ENCODE measurements at places on chromosomes 16 and 17.
A peak's percentile ranks its signal among the peaks of the same experiment; 100 is the strongest.

DNA sequence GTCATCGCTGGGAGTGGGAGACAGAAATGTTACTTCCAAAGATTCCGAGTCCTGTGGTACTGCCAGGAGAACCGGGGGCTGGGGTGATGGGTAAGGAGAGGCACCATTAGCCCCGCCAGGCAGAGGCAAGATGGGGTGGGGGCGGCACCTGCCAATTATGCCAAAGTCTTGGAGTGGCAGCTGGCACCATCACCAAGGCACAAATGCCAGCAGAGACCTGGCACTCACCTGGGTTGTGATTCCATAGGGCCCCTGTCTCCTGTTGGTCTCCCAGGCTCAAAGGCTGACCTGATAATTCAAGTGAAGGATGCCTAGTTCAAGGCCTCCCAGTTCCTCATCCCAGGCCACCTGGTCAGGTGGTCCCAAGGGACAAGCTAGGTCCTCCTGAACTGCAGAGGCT, 7.6 kb downstream of the NXPH3 start:
- H3K27me3 ChIP-seq: no peaks in the 10 kb centered on the region
- DNase-seq: no peak
- H3K27ac ChIP-seq: no peak overlapping the region
- H3K36me3 ChIP-seq: no peaks in the 10 kb centered on the region
- H3K4me1 ChIP-seq: no peaks in the 10 kb centered on the region

- no peak for DNase-seq
- no peaks in the 10 kb centered on the region for H3K27me3 ChIP-seq
- H3K27ac ChIP-seq: no peak overlapping the region
- H3K4me1 ChIP-seq: peaks cover 2% of the 10 kb centered on the region
- peak overlapping the region; percentile 73 for H3K4me3 ChIP-seq
These were observed 815 bp downstream of the ATAD5 start for GRCh38 chr17:30832438-30833124.

GRCh38 chr16:84742641-84743092, 42.9 kb downstream of the USP10 start:
- H3K4me1 ChIP-seq: peaks cover 1% of the 10 kb centered on the region
- DNase-seq: no peak
- no peaks in the 10 kb centered on the region for H3K27me3 ChIP-seq
- H3K36me3 ChIP-seq: no peaks in the 10 kb centered on the region
- no peak overlapping the region for H3K4me3 ChIP-seq
- H3K27ac ChIP-seq: no peak overlapping the region

- no peaks in the 10 kb centered on the region for H3K36me3 ChIP-seq
- H3K27me3 ChIP-seq: no peaks in the 10 kb centered on the region
- no peak overlapping the region for H3K4me3 ChIP-seq
- no peak overlapping the region for H3K27ac ChIP-seq
- peak; percentile 54 for DNase-seq
These were observed 137.9 kb upstream of the ZKSCAN2 start for GRCh38 chr16:25395528-25395927.

DNA sequence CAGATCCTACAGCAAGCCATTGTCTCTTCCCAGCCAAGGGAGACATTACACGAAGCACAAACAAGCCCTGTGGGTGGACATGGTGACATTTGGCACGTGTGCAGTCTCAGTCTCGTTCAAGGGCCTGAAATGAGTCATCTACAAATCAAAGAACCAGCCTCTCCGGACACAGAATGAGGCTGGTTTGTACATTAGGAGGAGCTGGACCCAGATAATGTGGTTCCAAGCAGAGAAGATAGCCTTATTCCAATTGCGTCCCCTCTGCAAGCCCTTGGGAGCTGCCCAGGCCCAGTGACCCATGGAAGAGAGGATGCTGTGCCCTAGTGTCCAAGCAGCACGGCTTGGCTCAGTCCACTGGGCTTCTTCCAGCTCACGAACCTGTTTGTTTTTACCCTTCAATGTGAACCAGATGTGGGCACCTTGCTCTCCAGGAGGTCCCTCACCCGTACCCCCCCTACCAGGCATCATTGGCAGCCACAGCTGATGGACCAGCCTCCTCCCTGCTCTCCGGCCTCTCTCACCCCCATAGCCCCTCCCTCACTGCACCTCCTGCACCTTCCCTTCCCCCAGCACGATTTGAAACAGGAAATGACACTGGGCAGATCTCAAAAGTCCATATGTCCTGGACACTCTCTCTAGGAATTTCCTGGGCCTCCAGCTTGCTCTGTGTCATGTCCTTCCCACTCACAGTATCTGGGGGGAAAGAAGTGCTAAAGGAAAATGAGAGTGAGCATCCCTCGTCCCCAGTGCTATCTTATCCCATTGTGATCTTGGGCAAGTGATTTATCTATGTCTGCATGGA, 26.2 kb downstream of the KPNA2 start:
- H3K36me3 ChIP-seq: no peaks in the 10 kb centered on the region
- no peak for DNase-seq
- no peaks in the 10 kb centered on the region for H3K27me3 ChIP-seq
- H3K4me1 ChIP-seq: no peaks in the 10 kb centered on the region

DNA sequence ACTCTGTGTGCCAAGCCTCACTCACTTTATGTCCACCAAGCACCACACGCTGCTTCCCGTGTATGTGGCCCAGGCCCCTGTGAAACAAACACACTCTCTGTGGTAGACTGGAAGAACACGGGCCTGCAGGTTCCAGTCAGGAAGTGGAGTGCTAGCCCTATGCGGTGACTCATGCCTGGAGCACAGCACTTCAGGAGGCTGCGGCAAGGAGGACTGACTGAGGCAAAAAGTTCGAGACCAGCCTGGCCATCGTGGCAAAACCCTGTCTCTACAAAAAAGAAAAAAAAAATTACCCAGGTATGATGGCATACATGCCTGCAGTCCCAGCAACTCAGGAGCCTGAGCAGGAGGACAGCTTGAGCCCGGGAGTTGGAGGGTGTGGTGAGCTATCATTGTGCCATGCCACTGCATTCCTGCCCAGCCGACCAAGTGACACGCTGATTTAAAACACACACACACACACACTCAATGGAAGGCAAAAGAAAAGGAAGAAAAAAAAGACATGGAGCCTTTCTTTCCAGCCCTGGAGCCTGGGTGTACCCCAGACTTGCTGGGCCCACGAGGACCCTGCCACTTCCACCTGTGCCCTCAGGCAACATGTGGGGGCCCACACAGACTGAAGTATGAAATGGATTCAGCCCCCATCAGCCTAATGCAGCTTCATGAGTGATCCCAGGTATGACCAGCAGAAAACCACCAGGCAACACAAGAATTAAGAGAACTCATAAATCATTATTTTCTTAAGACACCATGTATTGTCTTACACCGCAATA, 126.6 kb downstream of the ANKRD11 start:
- peaks cover 9% of the 10 kb centered on the region for H3K4me1 ChIP-seq
- no peak overlapping the region for H3K27ac ChIP-seq
- no peak overlapping the region for H3K4me3 ChIP-seq
- H3K27me3 ChIP-seq: no peaks in the 10 kb centered on the region
- no peaks in the 10 kb centered on the region for H3K36me3 ChIP-seq
- DNase-seq: peak; percentile 85

GRCh38 chr16:10080051-10080772, 102.0 kb downstream of the GRIN2A start:
- no peak overlapping the region for H3K4me3 ChIP-seq
- H3K27ac ChIP-seq: peak overlapping the region; percentile 30
- no peaks in the 10 kb centered on the region for H3K36me3 ChIP-seq

- no peaks in the 10 kb centered on the region for H3K27me3 ChIP-seq
- no peak overlapping the region for H3K27ac ChIP-seq
- H3K4me1 ChIP-seq: no peaks in the 10 kb centered on the region
- no peaks in the 10 kb centered on the region for H3K36me3 ChIP-seq
These were observed 111.0 kb downstream of the IRX5 start for GRCh38 chr16:55041540-55042234.

- no peaks in the 10 kb centered on the region for H3K27me3 ChIP-seq
- DNase-seq: peak; percentile 35
- no peak overlapping the region for H3K27ac ChIP-seq
- no peaks in the 10 kb centered on the region for H3K4me1 ChIP-seq
- H3K36me3 ChIP-seq: no peaks in the 10 kb centered on the region
These were observed 57.3 kb downstream of the CRISPLD2 start for GRCh38 chr16:84876873-84877606.
